ENCODE measurements at places on chromosomes 16 and 17.
A peak's percentile ranks its signal among the peaks of the same experiment; 100 is the strongest.

- DNase-seq: no peak
Observed at GRCh38 chr17:39820541-39820940, 43.6 kb downstream of the IKZF3 start.

GRCh38 chr16:974001-974601 lies 3.3 kb upstream of the LMF1 start:
- DNase-seq: no peak

DNA sequence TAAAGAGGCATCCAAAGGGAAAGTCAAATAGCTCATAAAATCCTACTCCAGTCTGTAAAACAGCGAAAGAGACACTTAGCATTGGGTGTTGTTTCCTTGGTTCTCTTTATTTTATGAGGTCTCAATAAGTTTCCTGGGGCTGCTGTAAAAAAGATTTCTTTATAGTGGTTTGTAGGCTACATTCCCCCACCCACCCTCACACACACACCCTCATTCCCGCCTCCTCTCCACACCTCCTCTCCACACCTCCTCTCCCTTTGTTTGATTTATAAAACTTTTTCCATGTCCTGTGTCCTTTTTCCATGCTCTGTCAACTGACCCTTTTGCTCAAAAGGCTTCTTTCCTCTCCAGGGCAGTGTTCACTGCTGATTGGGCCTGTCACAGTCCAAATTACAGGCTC lies 178.9 kb upstream of the SOX9 start:
- DNase-seq: no peak

- no peak for DNase-seq
Observed at GRCh38 chr16:85202051-85202601, 89.9 kb upstream of the CIBAR2 start.

- DNase-seq: no peak
Observed at GRCh38 chr16:19696961-19697360, 21.1 kb downstream of the KNOP1 start.

DNA sequence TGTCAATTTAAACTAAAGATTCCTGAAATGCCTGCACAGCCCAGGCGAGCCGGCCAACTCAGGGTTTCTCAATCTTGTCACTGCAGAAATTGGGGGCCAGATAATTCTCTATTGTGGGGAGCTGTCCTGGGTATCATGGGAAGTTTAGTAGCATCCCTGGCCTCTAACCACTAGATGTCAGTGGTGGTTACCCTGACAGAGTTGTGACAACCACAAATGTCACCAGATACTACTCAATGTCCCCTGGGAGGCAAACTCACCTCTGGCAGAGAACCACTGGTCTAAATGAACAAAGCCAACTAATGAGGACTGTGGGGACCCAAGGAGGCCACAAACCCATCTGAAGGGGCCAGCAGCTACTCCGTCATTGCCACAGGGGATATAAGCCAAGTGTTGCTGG lies 90.9 kb downstream of the MYH11 start:
- peak; percentile 15 for DNase-seq

- peak; percentile 76 for DNase-seq
Observed at GRCh38 chr17:80899402-80900268, 92.0 kb upstream of the CHMP6 start.

- no peak for DNase-seq
Observed at GRCh38 chr16:57383276-57384247, 11.3 kb downstream of the CX3CL1 start.

DNA sequence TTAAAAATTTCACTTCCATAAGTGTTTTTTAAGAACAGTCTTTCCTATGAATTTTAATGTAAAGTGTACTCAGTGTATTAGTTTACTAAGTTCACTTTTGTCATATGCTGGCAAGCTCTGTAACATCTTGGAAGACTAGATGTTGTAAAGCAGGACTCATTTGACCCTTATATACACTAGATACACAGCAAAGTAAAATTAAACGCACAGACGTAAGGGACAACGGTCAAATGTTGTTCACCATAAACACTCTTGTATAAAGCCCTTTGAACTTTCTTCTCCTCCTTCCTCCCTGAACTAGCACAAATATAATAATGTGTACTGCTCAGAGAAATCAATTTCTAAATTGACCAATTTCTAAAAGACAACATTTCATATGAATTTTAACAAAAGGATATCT lies 7.0 kb upstream of the GOT2 start:
- DNase-seq: no peak

DNA sequence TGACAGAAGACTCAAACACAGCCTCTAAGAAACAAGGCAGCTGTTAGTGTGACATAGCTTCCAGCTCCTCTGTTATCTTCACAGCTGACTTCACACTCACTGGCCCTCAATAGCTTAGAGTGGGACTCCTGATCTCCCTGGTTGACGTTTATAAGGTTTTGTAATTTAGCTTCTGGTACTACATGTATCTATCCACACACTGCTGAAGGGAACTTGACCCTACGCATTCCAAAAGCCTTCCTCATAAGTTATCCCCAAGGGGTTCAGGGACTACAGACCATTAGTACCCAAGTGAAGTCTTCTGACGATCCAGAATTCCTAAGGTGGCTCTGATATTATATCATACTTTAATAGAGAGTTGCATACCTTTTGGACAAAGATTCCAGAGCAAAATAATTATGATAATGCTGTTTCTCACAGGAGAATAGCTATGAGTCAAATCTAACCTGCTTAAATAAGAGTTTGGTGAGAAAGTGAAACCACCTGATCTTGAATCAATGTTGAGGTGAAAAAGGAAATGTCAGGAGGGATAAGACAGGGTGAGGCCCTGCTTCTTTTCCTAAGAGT lies 14.5 kb downstream of the ACACA start:
- DNase-seq: no peak

DNA sequence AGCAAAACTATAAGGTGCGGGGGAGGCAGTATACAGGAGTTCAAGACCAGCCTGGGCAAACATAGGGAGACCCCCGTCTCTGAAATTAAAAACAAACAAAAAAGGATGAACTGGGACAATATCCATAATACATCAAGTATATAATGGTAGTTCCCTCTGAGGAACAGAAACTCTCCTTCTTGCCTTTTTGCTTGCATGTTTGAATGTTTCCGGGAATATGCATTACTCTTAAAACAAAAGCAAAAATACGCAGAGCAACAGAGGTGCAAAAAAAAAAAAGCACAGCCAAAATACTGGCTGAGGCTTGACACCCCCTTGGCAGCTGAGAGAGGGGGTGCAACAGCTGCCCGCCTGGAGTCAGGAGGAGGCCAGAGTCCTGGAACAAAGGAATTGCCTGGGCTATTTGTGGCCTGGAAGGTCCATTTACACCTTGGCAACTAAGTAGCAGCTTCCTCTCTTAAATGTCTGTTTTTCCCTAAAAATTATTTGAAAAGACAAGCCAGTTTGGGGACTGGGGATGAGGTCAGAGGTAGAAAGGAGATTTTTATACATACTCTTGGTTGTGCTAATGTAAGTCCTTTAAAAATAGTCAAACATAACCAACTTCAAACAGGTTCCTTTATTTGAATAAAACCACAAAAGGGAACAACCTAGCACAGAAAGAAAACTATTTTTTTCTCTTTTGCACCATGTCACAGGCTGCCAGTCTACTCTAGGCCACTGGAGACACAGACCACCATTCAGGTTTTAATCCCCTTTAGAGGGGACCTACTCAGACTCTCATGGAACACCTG lies 19.5 kb downstream of the USP7 start:
- no peak for DNase-seq

DNA sequence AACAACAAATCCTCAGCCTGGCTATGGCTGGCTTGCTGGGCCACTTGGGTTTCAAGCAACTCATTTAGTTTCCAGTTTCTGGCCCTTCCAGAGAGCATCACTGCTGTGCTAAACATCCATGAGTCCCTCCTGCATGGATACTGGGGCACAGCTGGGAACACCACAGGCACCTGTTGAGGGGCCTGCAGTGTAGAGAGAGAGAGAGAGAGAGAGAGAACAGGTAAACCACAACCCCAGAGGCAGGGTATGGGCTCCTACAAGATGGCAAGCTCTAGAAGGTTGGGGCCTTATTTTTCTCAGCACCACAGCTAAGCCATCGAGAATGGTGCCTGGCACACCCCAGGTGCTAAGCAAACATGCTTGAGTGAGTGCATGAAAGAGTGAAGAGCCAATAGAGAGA lies 120.3 kb downstream of the RBFOX3 start:
- no peak for DNase-seq

GRCh38 chr17:31313982-31314781 lies at the start of gene EVI2B:
TSS of gene EVI2B (minus strand) at chr17:31314054. CDS start at chr17:31305609, 8,445 bp downstream.
- no peak for DNase-seq

Data from effector memory CD8-positive, alpha-beta T cell (primary cell).